ENCODE measurements at places on chromosomes 16 and 17. TPM values are rescaled to one million over a fixed set of nuclear protein-coding genes. Genes with fewer than 3 reads are reported as not detected.

DNA sequence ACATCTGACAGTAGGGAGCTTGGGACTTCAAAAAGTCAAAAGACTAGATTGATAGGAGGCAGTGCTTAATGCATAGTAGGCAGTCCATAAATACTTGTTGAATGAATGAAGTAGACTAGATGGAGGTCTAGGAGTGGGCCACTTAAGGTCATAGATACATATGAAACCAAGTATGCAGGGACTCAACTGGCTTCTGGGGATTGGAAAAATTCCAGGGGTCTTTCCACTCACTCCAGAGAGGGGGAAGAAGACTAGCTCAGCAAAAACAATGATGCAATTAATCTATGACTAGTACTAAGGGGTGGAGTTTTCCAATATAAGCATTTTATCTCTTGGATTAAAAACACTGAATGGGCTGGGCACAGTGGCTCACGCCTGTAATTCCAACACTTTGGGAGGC, 298.3 kb upstream of the XYLT1 start:
- DNase-seq, result no peak

DNA sequence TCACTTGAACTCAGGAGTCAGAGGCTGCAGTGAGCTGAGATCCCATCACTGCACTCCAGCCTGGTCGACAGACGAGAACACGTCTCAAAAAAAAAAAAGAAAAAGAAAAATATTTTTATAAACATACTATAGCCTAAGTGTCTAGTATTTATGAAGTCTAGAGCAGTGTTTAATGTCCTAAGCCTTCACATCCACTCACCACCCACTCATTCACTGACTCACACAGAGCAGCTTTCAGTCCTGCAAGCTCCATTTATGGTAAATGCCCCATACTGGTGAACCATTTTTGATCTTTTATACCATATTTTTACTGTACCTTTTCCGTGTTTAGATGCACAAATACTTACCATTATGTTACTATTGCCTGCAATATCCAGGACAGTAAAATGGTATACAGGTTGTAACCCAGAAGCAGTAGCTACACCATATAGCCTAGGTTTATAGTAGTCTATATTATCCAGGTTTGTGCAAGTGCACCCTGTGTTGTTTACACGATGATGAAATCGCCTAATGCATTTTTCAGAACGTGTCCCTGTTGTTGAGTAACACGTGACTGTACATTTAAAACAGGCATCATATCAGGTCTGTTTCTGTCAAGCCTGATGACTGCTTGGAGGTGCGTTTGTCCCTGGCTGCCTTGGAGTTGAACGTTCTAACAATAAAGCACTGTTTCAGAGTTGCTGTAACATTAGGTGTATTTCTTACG, 10.1 kb downstream of the NUDT7 start:
- no peak for DNase-seq

DNA sequence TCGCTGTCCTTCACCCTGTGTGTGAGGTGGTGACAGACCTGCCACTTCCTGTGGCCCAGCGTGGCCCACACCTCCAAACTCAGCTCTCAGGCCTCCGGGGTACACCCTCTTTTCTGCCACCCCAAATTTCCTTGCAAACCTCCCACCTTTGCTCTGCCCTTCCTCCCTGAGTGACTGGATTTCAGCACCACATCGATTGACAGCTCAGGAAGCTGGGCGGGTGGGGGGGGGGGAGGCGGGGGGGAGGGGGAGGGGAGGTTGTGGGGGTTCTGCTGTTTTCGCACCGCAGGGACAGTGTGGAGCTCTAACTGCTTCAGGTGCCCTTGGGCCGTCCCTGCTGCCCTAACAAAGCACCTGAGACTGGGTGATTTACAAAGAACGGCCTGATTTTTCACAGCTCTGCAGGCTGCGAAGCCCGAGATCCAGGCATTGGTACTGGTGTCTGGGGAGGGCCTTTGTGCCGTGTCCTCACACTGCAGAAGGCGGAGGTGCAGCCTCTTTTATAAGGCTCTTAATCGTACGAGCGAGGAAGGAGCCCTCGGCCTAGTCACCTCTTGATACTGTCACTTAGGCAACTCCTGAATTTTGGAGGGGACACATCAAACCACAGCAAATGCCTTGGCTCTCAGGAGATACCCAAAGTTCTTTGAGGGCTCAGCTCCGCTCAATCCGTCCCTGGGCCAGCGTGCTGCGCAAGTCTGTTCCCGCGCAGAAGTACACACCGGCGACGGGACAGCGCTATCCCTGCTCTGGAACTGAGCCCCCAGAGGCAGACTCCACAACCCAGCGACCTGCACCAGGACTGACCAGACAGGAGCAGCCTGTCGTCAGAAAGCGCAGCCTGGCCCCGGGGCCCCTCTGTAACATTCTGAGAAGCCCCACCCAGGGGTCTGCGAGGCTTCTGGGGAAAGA, 3.6 kb downstream of the NDUFAF8 start:
- no peak for DNase-seq

DNA sequence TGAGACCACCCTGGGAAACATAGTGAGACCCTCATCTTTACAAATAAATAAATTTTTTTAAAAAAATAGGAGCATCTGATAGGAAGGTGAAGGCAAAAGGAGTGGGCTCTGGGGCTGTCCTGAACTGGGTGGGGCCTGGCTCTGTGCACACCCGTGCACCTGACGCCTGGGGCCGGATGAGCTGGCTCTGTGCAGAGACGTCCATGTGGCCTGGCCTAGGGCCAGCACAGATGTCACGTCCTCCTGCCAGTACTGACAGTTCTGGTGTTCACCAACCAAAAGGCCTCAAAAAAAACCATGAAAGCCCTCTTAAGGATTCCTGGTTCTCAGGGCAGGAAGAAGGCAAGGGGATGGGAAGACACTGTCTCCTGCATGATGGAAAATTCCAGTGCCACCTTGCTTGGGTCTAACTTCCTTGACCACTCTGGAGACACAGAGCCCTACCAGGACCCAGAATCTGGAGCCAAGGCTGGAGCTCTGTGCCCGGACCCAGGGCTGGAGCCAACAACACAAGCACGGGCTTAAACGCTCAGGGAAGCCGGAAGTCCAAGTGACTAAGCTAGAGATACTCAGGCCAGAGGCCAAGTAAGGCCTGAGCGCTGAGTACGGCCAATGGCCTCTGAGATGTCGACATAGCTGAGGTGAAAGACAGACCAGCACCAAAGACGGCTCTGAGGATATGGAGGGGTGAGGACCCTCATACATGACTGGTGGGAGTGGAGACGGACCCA, 32.9 kb downstream of the COPRS start:
- no peak for DNase-seq

- peak; percentile 73 for DNase-seq
Observed at GRCh38 chr17:36482611-36483504, 3.6 kb upstream of the ZNHIT3 start.

The IL4R gene
- 13.7 TPM for polyA plus RNA-seq

- DNase-seq, result no peak
Observed at GRCh38 chr17:56725144-56725543, 108.6 kb downstream of the C17orf67 start.

DNA sequence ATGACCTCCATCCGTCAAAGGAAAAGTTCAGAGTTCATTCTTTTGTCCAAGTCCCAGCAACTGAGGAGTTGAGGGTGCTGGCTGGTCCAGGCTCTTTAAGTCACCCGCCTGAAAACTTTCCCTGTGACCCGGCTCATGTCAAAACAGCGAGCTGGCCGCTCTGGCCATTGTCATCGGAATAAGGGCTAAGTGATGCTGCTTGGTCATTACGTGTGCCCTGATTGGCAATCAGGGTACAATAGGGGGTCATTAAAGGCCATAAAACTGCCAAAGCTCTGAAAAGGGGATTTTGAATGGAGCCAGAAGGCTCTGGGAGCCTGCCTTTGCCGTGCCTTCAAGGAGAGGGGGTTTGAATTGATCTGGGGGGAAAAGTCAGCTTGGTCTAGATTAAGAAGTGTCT, 88.5 kb upstream of the IRX3 start:
- DNase-seq, result no peak

The TMC8 gene
- 2.3 TPM for polyA plus RNA-seq

GRCh38 chr17:56913353-56913866, 439 bp downstream of the TRIM25 start:
- no peak for DNase-seq

DNA sequence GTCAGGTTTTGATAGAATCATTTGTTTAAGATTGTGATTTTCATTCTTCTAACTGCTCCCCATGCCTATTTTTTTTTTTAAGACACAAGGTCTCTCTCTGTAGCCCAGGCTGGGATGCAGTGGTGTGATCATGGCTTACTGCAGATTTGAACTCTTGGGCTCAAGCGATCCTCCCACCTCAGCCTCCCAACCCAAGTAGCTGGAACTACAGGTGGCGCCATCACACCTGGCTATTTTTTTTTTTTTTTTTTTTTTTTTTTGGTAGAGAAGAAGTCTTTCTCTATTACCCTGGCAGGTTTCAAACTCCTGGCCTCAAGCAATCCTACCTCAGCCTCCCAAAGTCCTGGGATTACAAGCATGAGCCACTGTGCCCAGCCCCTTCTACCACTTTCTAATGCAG, 223.3 kb downstream of the CBLN1 start:
- no peak for DNase-seq

- no peak for DNase-seq
Observed at GRCh38 chr17:71759422-71760060, 361.3 kb upstream of the SOX9 start.

DNA sequence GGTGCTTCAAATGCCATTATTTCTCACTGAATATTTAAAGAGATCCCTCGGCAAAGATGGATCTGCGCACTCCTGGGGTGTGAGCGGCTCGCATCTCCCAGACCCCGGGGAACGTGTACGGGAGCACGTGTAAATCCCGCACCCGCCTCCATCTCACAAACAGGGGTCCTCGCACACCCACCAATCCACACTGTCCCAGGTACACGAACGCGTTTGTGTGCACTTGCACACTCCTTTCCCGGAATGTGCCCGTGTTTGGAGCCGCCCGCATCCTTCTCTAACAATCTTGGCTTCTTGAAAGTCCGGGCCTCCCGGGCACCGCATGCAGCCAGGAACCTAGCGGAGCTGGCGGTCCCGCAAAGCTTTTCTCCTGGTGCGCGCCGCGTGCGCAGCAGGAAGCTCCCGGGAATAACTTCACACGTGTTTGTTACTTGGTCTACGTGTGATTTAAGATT, 2.5 kb upstream of the SALL1 start:
- DNase-seq, result no peak

The AHSP gene
- 7.6 TPM for polyA plus RNA-seq

DNA sequence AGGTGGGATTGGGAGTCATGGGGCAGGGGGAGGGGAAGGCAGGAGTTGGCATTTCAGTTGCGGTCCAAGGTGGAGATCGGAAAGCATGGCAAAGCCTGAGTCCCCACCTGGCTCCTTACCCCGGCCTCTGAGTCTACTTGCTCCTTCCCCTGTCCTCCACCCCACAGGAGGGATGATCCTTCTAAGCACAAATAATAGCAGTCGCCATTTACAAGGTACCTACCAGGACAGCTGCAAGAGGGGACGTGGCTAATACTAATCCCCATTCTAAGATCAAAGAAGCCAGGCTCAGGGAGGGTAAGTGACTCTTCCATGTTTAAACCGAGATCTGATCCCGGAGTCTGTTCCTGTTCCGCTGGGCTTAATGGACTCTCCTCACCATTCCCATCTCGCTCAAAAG, 396.3 kb downstream of the SLC39A11 start:
- no peak for DNase-seq

GRCh38 chr17:71472809-71473789, 647.7 kb upstream of the SOX9 start:
- DNase-seq, result peak; percentile 33

DNA sequence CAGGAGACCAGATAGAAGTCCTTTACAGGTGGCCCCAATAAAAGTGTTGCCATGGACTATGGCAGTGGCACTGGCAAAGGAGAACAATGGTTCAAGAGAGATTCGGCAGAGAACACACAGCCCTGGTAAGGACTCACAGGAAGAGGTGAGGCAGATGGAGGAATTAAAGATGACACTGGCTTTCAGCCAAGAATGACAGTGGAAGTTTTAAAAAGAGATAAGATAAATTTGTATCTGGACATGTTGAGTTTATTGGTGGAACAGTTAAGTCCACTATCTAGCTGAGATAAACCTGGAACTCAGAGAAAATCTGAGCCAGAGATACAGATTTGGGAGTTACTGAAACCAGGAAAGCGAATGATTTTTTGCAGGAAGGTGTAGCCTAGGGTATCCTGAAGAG, 20.1 kb downstream of the CMC2 start:
- DNase-seq, result no peak

The PMP22 gene
- 74.2 TPM for polyA plus RNA-seq

The KRTAP1-5 gene
- polyA plus RNA-seq, result not detected

DNA sequence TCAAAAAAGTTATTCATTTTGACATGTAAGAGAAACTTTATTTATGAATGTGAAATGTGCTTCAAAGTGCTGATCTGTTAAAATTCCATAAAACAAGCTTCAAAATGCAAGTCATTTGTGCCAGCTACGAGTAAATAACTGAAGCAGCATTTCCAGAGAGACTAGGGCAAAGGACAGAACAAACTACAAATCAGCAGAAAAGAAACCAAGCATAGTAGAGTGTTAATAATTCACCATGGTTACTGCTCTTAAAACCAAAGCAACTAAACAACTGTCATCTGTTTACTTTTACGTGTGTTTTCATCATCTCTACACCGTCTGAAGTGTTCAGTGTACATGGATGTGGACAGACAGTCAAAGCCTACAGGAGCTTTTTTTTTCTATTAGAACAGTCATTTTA, 1.6 kb upstream of the ASPA start:
- DNase-seq, result no peak

DNA sequence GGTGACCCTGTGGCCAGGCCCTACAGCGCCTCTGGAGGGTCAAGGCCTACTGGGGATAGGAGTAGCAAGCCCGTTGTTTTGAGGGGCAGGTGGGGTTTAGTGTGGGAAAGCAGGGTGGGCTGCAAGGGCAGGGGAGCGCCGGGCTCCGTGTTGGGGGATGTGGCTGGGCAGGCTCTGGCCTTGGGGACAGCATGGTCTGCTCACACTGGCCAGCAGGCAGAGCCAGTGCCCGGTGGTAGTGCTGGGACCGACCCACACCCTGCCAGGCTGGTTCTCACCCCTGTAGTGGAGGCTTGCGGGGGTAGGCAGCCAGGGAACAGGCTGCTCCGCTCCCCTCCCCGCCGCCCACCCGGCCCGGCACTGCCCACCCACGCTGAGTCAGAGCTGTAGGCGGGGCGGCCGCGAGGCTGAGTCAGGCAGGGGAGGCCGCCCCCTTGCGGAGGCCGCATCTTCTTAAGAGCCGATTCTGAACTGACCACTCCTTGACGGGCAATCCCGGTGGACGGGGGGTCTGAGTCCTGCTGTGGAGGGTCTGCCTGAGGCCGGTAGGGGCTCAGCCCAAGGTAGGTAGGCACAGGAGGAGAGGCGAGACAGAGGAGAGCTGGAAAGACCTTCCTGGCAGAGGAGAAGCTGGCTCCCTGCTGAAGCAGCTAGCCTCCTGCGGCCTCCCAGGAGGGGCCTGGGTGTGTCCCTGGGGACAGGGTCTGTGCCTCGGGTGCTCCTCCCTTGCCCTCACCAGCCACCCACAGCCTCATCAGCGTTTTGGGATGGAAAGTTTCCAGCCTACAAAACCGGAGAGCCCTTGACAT, 62.4 kb downstream of the BAIAP2 start:
- DNase-seq, result peak; percentile 79

The SMIM22 gene
- 12.6 TPM for polyA plus RNA-seq

Measured in right renal pelvis (tissue), 4 donors.